Stimulated activated CD4-positive, alpha-beta T cell treated with anti-CD3 and anti-CD28 coated beads, Interleukin-2, amount 100 ng/mL, for 24 hours (primary cell): ENCODE measurements at places on chromosomes 16 and 17.

GRCh38 chr16:18800775-18801144 lies 589 bp downstream of the ARL6IP1 start:
- DNase-seq = no peak

DNA sequence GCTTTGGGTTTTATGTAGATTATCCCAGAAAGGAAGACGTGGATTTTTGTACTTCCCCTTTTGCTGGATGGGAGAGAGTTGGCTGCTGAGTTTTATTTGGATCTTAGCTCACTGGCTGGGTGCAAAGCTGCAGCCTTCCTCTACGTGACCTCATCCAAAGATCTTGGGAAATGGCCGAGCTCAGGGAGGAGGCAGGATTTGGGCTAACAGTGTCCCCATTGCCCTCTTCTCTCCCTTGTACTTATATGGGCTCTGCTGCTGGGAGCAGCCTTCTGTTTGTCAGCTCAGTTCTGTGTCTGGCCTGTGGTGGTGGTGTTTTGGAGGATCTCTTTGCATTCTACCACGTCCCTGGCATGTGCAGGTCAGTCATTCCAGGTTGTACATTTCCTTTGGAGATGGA lies 2.0 kb downstream of the AOC3 start:
- no peak for DNase-seq

GRCh38 chr17:65051922-65052321 lies 4.6 kb downstream of the GNA13 start:
- no peak for DNase-seq

GRCh38 chr17:81339191-81339533 lies 44.1 kb upstream of the SLC38A10 start:
- DNase-seq = no peak

GRCh38 chr17:42097691-42098631 lies at the start of gene ZNF385C:
TSS of gene ZNF385C (minus strand) at chr17:42098473. CDS start at chr17:42063056, 35,417 bp downstream.
- DNase-seq = peak; percentile 60

DNA sequence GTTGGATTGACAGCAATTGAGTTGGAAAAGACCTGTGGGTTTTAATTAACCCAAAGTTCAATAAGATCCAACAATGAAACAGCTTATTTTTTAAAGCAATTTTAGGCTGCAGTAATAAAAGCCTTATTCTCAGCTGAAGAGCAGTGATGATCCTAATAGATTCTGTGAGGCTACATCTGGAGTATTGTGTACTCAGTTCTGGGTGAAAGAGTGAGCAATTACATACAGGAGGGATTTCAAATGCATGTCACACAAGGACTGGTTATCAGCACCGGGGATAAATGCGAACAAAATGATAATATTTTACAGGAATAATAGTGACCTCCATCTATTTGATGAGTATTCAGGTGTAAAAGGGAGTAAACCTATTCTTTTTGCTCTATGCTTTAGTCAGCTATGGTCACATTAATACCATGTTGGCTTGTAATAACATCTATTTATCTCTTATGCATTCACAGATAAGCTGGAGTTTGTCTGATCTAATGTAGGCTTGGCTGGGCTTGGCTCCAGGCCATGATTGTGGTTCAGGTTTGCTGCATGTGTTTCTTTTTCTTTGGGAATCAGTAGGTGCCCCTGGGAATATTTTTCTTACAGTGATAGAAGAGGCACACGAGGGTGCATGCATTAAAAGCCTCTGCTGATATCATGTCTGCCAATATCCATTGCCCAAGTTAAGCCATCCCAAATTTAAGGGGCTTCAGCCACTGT lies 22.2 kb upstream of the TOX3 start:
- DNase-seq = no peak

GRCh38 chr16:87697256-87697655 lies 68.5 kb downstream of the KLHDC4 start:
- no peak for DNase-seq

GRCh38 chr17:19753051-19753509 lies 5.0 kb upstream of the ALDH3A1 start:
- DNase-seq = no peak
